Forelimb muscle (tissue), 1 donor: ENCODE measurements at places on chromosomes 7 and 10. TPM values are rescaled to one million over a fixed set of nuclear protein-coding genes. Genes with fewer than 3 reads are reported as not detected.

The PTF1A gene
- not detected for polyA plus RNA-seq

- DNase-seq, result no peak
Measured at GRCh38 chr10:88395677-88396076, 187.4 kb downstream of the RNLS start.

DNA sequence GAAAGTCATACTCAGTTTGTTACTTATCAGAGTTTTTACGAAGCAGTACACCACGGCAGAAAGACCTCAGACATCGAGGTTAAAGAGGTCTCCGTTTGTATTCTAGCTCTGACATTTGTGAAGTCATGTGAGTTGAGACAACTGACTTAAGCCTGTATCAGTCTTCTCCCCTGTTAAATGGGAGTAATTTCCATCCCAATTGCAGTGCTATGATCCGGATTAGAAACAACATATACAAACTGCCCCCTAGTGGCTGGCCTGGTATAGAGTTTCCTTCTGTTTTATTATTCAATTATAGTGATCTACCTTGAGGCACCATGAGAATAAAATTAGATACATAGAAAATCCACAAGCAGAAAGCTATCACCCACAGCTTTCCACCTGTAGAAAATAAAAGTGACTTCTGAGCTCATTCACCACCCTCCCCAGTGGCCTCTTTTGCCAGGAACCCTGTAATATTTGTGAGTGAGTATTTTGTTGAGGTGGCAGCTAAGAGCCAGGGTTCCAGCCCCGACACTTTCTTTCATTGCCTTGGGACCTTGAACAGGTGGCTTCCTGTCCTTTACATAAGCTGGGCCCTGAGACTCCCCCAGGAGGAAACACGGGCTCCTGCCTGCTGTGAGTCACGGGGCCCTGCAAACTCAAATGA is 607.2 kb upstream of the MGMT start:
- DNase-seq, result no peak

GRCh38 chr10:50400694-50401093 is 149.4 kb upstream of the ASAH2 start:
- no peak for DNase-seq
